ENCODE measurements at places on chromosomes 1 and 21. TPM values are rescaled to one million over a fixed set of nuclear protein-coding genes. Genes with fewer than 3 reads are reported as not detected.

DNA sequence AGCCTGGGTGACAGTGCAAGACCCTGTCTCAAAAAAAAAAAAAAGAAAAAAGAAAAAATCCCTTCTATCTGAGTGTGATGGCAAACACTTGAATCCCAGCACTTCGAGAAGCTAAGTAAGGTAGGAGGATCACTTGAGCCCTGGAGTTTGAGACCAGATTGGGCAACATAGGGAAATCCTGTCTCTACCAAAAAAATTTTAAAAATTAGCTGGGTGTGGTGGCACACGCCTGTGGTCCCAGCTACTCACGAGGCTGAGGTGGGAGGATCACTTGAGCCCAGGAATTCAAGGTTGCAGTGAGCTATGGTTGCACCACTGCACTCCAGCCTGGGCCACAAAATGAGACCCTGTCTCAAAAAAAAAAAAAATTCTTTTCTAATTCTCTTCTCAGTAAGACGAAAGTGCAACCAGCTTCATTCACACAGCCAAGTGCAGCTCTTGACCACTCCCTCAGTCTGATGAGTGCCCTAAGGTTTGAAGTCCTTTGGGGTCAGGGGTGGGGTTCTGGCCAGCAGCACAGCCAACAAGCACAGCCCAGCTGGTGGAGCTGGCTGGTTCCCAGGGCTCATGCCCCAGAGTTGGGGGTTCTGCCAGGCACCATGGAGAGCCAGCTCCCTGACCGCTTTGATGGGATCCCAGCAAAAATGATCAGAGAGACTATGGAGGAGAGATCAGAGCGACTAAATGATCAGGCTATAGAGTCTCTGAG lies 8.0 kb downstream of the SLC2A5 start:
- peak; percentile 74 for DNase-seq

- DNase-seq = no peak
Measured at GRCh38 chr1:86887479-86888162, 26.3 kb downstream of the SELENOF start.

GRCh38 chr1:25912076-25912831 lies 6.0 kb upstream of the STMN1 start:
- DNase-seq = peak; percentile 37

TSPEAR gene
- total RNA-seq = not detected

Data from RPMI7951 (cell line).